Activated naive CD4-positive, alpha-beta T cell treated with anti-CD3 and anti-CD28 coated beads for 36 hours (primary cell): ENCODE measurements at places on chromosomes 3 and 15. TPM values are rescaled to one million over a fixed set of nuclear protein-coding genes. Genes with fewer than 3 reads are reported as not detected.

- H3K27ac ChIP-seq = no peak overlapping the region
- H3K4me1 ChIP-seq = peaks cover 3% of the 10 kb centered on the region
- H3K36me3 ChIP-seq = no peaks in the 10 kb centered on the region
- peaks cover 50% of the 10 kb centered on the region for H3K27me3 ChIP-seq
- DNase-seq = no peak
- H3K4me3 ChIP-seq = no peak overlapping the region
These were observed 1.1 kb upstream of the CFAP100 start for GRCh38 chr3:126393563-126393962.

- no peaks in the 10 kb centered on the region for H3K36me3 ChIP-seq
- H3K27ac ChIP-seq = no peak overlapping the region
- H3K4me1 ChIP-seq = no peaks in the 10 kb centered on the region
- no peaks in the 10 kb centered on the region for H3K27me3 ChIP-seq
These were observed 91.8 kb downstream of the RYR3 start for GRCh38 chr15:33402600-33402999.

GRCh38 chr3:194487289-194488054, 670 bp upstream of the ATP13A3 start:
- H3K4me3 ChIP-seq = peak overlapping the region; percentile 84
- peaks cover 21% of the 10 kb centered on the region for H3K36me3 ChIP-seq
- DNase-seq = peak; percentile 55

DNA sequence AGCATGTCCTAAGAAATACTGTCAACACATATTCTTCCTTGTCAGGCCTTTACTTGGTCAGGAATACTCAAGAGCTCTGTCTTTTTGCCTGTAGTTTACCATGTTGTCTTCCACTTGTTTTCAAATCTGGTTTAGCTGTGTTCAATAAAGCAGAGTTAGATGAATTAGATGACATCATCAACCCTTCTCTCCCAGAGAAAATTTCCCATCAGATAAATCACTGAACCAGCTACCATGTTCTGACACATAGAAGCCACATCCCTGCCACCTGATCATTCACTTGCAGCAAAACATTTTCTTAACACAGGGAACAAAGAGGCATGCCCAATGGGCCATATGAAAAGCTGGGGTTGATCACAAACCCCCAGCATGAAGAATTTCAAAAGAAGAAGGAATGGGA, 42.1 kb downstream of the TERC start:
- H3K27me3 ChIP-seq = peaks cover 17% of the 10 kb centered on the region
- H3K4me3 ChIP-seq = no peak overlapping the region
- DNase-seq = no peak
- no peak overlapping the region for H3K27ac ChIP-seq
- H3K36me3 ChIP-seq = no peaks in the 10 kb centered on the region

DNA sequence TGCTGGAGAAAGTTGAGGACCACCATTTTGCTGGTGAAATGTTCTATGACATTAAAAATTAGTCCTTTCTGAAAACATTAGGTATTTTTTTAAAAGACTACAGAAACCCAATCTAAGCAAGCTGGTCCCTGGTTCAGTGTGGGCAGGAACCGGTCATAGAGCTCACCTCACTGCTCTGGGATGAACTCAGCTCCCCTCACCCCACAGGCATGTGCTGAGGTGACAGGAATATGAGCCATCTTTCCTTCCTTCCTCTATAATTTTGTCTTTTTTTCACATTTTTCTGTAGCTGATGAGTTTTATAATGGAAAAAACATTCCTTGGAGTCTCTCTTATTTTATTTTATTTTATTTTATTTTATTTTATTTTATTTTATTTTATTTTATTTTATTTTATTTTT, 8.2 kb upstream of the LRRC15 start:
- H3K4me3 ChIP-seq = no peak overlapping the region
- no peaks in the 10 kb centered on the region for H3K4me1 ChIP-seq
- H3K36me3 ChIP-seq = no peaks in the 10 kb centered on the region
- no peaks in the 10 kb centered on the region for H3K27me3 ChIP-seq
- DNase-seq = no peak
- H3K27ac ChIP-seq = no peak overlapping the region

GRCh38 chr3:11651900-11652299, 8.2 kb upstream of the VGLL4 start:
- H3K4me1 ChIP-seq = peaks cover 6% of the 10 kb centered on the region
- DNase-seq = no peak
- H3K27ac ChIP-seq = no peak overlapping the region
- H3K4me3 ChIP-seq = no peak overlapping the region
- H3K36me3 ChIP-seq = no peaks in the 10 kb centered on the region
- H3K27me3 ChIP-seq = no peaks in the 10 kb centered on the region

GRCh38 chr3:18134386-18135059, 290.6 kb downstream of the SATB1 start:
- peaks cover 8% of the 10 kb centered on the region for H3K4me1 ChIP-seq
- H3K4me3 ChIP-seq = no peak overlapping the region
- no peak overlapping the region for H3K27ac ChIP-seq

DNA sequence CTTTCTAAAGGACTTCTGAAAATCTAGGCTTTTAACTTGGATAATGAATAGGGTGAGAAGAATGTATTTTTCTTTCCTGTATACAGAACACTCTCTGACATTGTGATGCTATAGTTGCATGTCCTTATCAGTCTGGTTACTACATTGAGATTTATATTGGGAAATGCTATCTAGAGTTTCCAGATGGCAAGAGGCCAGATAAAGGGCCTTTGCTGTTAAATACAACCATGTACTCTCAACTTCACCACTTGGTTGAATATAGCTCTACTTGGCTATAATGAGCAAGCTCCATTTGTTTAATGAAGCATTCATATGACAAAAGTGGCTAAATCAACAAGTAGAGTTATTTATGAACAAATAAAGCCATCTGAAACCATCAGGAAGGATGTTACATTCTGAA, 91.0 kb downstream of the IGSF11 start:
- H3K27me3 ChIP-seq = no peaks in the 10 kb centered on the region
- H3K4me3 ChIP-seq = no peak overlapping the region
- no peaks in the 10 kb centered on the region for H3K36me3 ChIP-seq
- peaks cover 45% of the 10 kb centered on the region for H3K4me1 ChIP-seq
- no peak for DNase-seq

- no peak overlapping the region for H3K27ac ChIP-seq
- H3K36me3 ChIP-seq = no peaks in the 10 kb centered on the region
- no peaks in the 10 kb centered on the region for H3K27me3 ChIP-seq
- no peaks in the 10 kb centered on the region for H3K4me1 ChIP-seq
- peak; percentile 5 for DNase-seq
These were observed 91.0 kb downstream of the EPHB1 start for GRCh38 chr3:134885877-134886621.

- H3K27me3 ChIP-seq = no peaks in the 10 kb centered on the region
- H3K4me3 ChIP-seq = peak overlapping the region; percentile 62
- no peaks in the 10 kb centered on the region for H3K36me3 ChIP-seq
- H3K27ac ChIP-seq = peak overlapping the region; percentile 80
- no peak for DNase-seq
These were observed 30.5 kb upstream of the GNB5 start for GRCh38 chr15:52221730-52222129.

GRCh38 chr3:25654576-25654975, 10.1 kb downstream of the TOP2B start:
- no peak for DNase-seq
- peaks cover 68% of the 10 kb centered on the region for H3K4me1 ChIP-seq
- no peaks in the 10 kb centered on the region for H3K27me3 ChIP-seq

GRCh38 chr15:69976366-69976994, 121.2 kb downstream of the TLE3 start:
- H3K36me3 ChIP-seq = no peaks in the 10 kb centered on the region
- H3K27me3 ChIP-seq = peaks cover 17% of the 10 kb centered on the region
- no peak overlapping the region for H3K4me3 ChIP-seq
- peak; percentile 87 for DNase-seq

DNA sequence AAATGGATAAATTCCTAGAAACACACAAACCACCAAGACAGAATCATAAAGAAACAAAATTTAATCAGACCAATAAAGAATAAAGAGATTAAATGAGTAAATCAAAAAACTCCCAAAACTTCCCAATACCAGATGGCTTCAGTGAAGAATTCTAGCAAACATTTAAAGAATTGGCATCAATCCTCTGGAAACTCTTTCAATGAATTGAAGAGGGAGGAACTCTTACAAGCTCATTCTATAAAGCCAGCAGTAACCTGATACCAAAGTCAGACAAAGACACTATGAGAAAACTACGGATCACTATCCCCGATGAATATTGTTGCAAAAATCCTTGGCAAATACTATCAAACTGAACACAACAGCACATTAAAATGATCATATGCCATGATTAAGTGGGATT, 81.9 kb upstream of the SLCO2A1 start:
- no peaks in the 10 kb centered on the region for H3K4me1 ChIP-seq
- peaks cover 2% of the 10 kb centered on the region for H3K36me3 ChIP-seq
- no peak for DNase-seq
- no peak overlapping the region for H3K4me3 ChIP-seq

GRCh38 chr3:167729591-167729990, 5.1 kb downstream of the PDCD10 start:
- H3K36me3 ChIP-seq = peaks cover 4% of the 10 kb centered on the region
- H3K27me3 ChIP-seq = no peaks in the 10 kb centered on the region
- H3K27ac ChIP-seq = no peak overlapping the region
- peaks cover 62% of the 10 kb centered on the region for H3K4me1 ChIP-seq
- no peak overlapping the region for H3K4me3 ChIP-seq

Gene ZNF660
- total RNA-seq = 0.22 TPM

Gene GANC
- 27.4 TPM for total RNA-seq

Gene WNT7A
- total RNA-seq = 0.07 TPM

Gene PAQR5
- 0.19 TPM for total RNA-seq

Gene DNAH12
- 0.05 TPM for total RNA-seq

Gene DET1
- 2.9 TPM for total RNA-seq

Gene ALS2CL
- total RNA-seq = 5.1 TPM

Gene ACTC1
- not detected for total RNA-seq

Gene FSD2
- total RNA-seq = not detected

Gene IGF2BP2
- total RNA-seq = 0.43 TPM

Gene STAC
- not detected for total RNA-seq
